Small intestine (tissue), 16 donors: ENCODE measurements at places on chromosomes 13 and 19.

- no peaks in the 10 kb centered on the region for H3K4me1 ChIP-seq
- H3K4me3 ChIP-seq, result no peak overlapping the region
- no peaks in the 10 kb centered on the region for H3K36me3 ChIP-seq
- DNase-seq, result peak; percentile 4
- no peaks in the 10 kb centered on the region for H3K27me3 ChIP-seq
- H3K27ac ChIP-seq, result no peak overlapping the region
Measured at GRCh38 chr13:19927117-19927748, 31.3 kb upstream of the ZMYM2 start.

- H3K27ac ChIP-seq, result no peak overlapping the region
- H3K36me3 ChIP-seq, result no peaks in the 10 kb centered on the region
Measured at GRCh38 chr19:17379221-17379631, 2.1 kb upstream of the PLVAP start.

- no peak overlapping the region for H3K27ac ChIP-seq
- no peak overlapping the region for H3K4me3 ChIP-seq
- DNase-seq, result no peak
- H3K36me3 ChIP-seq, result no peaks in the 10 kb centered on the region
- no peaks in the 10 kb centered on the region for H3K27me3 ChIP-seq
Measured at GRCh38 chr19:38917516-38917915, 5.5 kb upstream of the CCER2 start.

DNA sequence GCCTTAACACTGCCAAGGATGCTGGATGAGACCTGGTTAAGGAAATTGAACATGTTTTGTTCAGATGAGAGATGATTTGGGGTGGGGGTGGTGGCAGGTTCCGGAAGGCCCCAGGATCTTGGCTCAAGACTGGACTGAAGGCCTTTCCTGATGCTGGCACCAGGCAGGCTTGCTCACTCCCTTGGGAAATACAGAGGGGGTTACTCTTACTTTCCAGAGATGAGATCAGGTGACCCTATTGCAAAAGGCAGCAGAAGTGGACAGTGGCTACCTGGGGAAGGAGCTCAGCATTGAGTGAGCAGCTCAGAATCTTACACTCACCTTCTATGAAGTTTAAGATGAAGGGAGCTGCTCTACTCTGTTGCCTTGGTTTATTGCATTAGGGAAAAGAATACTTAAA is 10.8 kb downstream of the GATAD2A start:
- no peak overlapping the region for H3K27ac ChIP-seq
- DNase-seq, result no peak
- H3K4me3 ChIP-seq, result no peak overlapping the region
- no peaks in the 10 kb centered on the region for H3K4me1 ChIP-seq
- peaks cover 2% of the 10 kb centered on the region for H3K36me3 ChIP-seq
- no peaks in the 10 kb centered on the region for H3K27me3 ChIP-seq

- no peak overlapping the region for H3K4me3 ChIP-seq
- H3K4me1 ChIP-seq, result peaks cover 3% of the 10 kb centered on the region
- no peaks in the 10 kb centered on the region for H3K27me3 ChIP-seq
Measured at GRCh38 chr13:106159295-106160195, 375.9 kb downstream of the EFNB2 start.

DNA sequence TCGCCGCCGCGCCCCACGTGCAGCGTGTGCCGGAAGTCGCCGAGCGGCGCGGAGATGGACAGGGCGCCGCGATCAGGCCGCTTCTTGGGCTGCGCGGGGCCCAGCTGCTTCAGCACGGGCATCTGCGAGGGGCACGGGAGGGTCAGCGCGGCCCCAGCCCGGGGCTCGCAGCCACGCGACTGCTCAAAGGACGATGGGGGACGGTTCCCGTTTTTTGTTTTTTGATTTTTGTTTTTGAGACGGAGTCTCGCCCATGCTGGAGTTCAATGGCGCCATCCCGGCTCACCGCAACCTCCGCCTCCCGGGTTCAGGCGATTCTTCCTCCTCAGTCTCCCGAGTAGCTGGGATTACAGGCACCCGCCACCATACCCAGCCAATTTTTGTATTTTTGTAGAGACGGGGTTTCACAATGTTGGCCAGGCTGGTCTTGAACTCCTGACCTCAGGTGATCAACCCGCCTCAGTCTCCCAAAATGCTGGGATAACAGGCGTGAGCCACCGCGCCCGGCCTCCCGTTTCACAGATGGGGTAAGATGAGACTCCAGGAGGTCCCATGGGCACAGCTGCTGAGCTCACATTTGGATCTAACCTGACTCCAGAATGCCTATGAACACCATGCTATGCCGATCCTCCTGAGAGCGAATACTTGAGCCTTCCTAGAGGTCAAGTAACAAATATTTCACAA is 2.0 kb upstream of the LENG9 start:
- no peak for DNase-seq
- H3K4me1 ChIP-seq, result no peaks in the 10 kb centered on the region
- H3K27ac ChIP-seq, result peak overlapping the region; percentile 93

- no peak overlapping the region for H3K27ac ChIP-seq
- DNase-seq, result no peak
- H3K27me3 ChIP-seq, result no peaks in the 10 kb centered on the region
- H3K4me3 ChIP-seq, result no peak overlapping the region
- no peaks in the 10 kb centered on the region for H3K4me1 ChIP-seq
Measured at GRCh38 chr19:56916528-56916927, 76.0 kb upstream of the PEG3 start.

GRCh38 chr13:98842858-98843481 is 90.5 kb upstream of the SLC15A1 start:
- H3K4me1 ChIP-seq, result peaks cover 1% of the 10 kb centered on the region
- peaks cover 6% of the 10 kb centered on the region for H3K36me3 ChIP-seq
- peak; percentile 78 for DNase-seq
- H3K27ac ChIP-seq, result no peak overlapping the region

- no peak overlapping the region for H3K4me3 ChIP-seq
- H3K27me3 ChIP-seq, result no peaks in the 10 kb centered on the region
- H3K36me3 ChIP-seq, result no peaks in the 10 kb centered on the region
- no peak for DNase-seq
- H3K27ac ChIP-seq, result no peak overlapping the region
Measured at GRCh38 chr13:67635754-67636153, 405.6 kb upstream of the PCDH9 start.

GRCh38 chr13:96690998-96691397 is 303.3 kb downstream of the OXGR1 start:
- no peaks in the 10 kb centered on the region for H3K36me3 ChIP-seq
- H3K27me3 ChIP-seq, result no peaks in the 10 kb centered on the region
- H3K27ac ChIP-seq, result no peak overlapping the region

- H3K27ac ChIP-seq, result no peak overlapping the region
- no peaks in the 10 kb centered on the region for H3K27me3 ChIP-seq
- DNase-seq, result no peak
- no peaks in the 10 kb centered on the region for H3K4me1 ChIP-seq
- H3K4me3 ChIP-seq, result no peak overlapping the region
- H3K36me3 ChIP-seq, result no peaks in the 10 kb centered on the region
Measured at GRCh38 chr13:82216165-82216564, 1666.1 kb downstream of the SLITRK1 start.

DNA sequence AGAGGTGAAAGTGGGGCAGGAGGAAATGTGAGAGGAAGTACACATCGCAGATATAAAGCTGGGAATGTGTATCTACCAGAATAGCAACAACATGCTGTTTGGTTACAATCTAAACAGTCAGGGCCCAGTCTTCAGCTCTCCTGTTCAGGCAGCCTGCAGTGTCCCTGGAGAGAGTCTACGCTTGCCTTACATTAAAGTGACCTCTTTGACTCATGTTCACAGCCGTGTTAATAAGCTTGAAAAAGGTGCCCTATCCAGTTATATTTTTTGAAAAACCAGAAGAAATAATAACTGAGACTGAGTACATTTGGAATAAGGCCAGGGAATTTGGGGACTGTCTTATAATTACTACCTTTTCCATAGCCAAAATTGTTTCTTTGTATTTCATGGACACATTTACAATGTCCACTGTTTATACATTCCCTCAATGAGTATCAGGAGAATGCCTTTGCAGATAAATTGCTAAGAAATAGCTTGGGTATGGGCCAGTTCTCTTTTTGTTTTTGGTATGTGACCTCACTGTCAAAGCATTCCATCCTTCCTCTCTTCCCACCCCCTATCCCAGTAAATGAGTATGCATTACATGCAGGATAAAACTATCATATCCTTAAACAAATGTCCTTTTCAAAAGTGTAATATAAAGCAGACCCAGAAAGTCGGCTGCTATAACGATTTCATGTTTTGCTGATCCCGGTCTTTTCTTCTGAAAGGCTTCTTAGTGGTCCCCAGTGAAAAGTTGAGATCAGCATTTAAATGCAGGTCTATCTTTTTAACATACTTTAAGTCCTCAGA is 82.6 kb downstream of the PCDH9 start:
- no peak overlapping the region for H3K27ac ChIP-seq
- H3K4me3 ChIP-seq, result no peak overlapping the region
- no peaks in the 10 kb centered on the region for H3K36me3 ChIP-seq
- H3K27me3 ChIP-seq, result no peaks in the 10 kb centered on the region

DNA sequence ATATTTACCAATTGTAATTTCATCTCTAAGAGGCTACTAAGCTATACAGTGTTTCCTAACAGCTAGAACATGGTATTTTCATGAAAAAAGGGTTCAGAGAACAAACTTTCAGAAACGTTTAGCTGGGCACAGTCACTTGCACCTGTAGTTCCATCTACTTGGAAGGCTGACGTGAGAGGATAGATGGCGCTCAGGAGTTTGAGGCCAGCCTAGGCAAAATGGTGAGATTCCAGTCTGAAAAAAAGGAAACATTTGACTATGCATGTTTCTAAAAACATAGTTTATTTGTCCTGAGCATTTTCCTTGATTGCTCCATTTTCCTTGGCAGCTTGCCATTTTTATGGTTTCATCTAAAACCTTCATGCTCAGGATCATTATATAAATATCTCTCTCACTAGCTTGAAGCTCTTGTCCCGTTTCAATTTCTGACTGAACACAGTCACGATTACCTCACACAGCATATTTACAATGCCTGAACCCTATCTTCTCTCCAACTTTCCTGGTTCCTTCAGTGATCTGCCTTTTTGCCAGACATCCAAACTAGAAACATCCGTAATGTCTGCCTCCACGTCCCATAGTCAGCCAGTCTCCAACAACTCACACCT is 200.8 kb downstream of the RGCC start:
- H3K4me1 ChIP-seq, result no peaks in the 10 kb centered on the region
- peaks cover 2% of the 10 kb centered on the region for H3K36me3 ChIP-seq
- no peak overlapping the region for H3K27ac ChIP-seq
- DNase-seq, result no peak
- no peaks in the 10 kb centered on the region for H3K27me3 ChIP-seq
- no peak overlapping the region for H3K4me3 ChIP-seq

DNA sequence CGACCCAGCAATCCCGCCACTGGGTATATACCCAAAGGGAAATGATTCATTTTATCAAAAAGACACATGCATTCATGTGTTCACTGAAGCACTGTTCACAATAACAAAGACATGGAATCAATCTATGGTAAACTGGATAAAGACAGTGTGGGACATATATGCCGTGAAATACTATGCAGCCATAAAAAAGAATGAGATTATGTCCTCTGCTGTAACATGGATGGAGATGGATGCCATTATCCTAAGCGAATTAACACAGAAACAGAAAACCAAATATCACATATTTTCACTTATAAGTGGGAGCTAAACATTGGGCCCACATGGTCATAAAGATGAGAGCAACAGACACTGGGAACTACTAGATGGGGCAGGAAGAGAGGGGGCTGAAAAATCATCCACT is 345.0 kb downstream of the UQCRFS1 start:
- H3K27me3 ChIP-seq, result no peaks in the 10 kb centered on the region
- no peaks in the 10 kb centered on the region for H3K4me1 ChIP-seq
- H3K4me3 ChIP-seq, result no peak overlapping the region
- no peak overlapping the region for H3K27ac ChIP-seq
- H3K36me3 ChIP-seq, result no peaks in the 10 kb centered on the region
- no peak for DNase-seq

- H3K36me3 ChIP-seq, result no peaks in the 10 kb centered on the region
- H3K4me1 ChIP-seq, result peaks cover 49% of the 10 kb centered on the region
- H3K27ac ChIP-seq, result peak overlapping the region; percentile 84
- no peaks in the 10 kb centered on the region for H3K27me3 ChIP-seq
- DNase-seq, result no peak
Measured at GRCh38 chr19:6067975-6068374, 42.3 kb downstream of the RFX2 start.
